CD4-positive, alpha-beta memory T cell (primary cell): ENCODE measurements at places on chromosomes 7 and 10. TPM values are rescaled to one million over a fixed set of nuclear protein-coding genes. Genes with fewer than 3 reads are reported as not detected.

- DNase-seq, result no peak
Measured at GRCh38 chr10:92126100-92126650, 164.7 kb downstream of the CPEB3 start.

Gene ORAI2
- total RNA-seq, result 31.6 TPM

DNA sequence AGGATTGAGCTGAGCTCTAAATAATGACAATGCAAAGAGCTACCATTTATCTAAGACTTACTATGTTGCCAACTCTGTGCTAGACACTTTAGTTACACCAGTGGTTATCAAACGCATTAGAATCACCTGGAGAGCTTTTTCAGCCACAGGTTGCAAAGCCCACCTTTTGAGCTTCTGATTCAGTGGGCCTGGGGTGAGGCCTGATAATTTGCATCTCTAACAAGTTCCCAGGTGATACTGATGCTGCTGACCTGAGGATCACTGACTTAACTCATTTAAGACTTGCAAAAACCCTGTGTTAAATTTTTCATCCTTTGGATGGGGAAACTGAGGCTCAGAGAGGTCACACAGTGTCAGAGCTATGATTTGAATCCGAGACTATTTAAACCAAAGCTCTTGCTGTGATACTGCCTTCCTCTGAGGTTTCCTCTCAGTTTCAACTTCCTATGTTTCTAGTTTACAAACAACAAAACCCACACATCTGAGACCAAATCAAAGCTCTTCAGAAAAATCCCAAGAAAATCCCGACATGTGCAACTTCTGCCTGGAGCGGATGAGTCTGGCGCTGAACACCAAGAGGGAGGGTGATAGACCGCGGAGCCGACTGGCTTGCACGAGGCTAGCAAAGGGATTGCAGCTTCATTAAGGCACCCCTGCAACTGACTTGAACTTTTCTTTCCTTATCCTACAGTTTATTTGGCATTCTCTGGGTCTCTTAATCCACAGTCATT lies 124.9 kb downstream of the CYP26A1 start:
- no peak for DNase-seq

DNA sequence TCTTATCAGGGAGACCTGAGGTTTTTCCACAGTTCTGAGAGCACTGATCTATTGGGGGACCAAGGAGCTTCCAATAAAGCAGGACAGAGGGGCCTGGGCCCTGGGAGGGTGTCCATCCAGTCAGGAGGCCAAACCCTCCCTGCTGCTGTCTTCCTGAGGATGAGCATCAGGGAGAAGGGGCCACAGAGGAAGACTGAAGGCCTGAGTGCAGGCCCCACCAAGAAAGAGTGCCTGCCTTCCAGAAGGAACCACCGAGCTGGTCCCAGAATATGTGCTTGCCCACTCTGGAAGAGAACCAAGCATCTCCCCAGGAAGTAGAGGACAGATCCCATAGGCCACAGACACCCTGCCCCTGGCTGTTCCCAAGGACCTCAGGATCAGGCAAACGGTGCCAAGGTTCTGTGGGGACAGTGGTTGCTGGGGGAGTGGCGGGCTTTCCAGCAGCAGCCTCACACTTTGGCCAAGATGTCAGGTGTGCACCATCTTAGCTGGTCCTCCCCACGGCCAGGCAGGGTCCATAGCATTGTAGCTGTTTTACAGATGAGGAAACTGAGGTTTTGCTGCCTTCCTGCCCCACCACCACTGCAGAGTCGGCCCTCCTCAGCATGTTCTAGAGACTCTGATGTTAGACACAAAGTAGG lies 199.4 kb downstream of the GRID1 start:
- no peak for DNase-seq

Gene ING3
- total RNA-seq, result 26.5 TPM

Gene TMEM213
- not detected for total RNA-seq

Gene CCDC146
- 15.1 TPM for total RNA-seq

Gene PSD
- total RNA-seq, result 5.4 TPM
